ENCODE measurements at places on chromosomes 3 and 15. TPM values are rescaled to one million over a fixed set of nuclear protein-coding genes. Genes with fewer than 3 reads are reported as not detected.

- no peak overlapping the region for H3K4me3 ChIP-seq
- no peak for DNase-seq
- H3K27ac ChIP-seq: no peak overlapping the region
- H3K36me3 ChIP-seq: no peaks in the 10 kb centered on the region
- H3K4me1 ChIP-seq: no peaks in the 10 kb centered on the region
- no peaks in the 10 kb centered on the region for H3K27me3 ChIP-seq
Measured at GRCh38 chr3:73604451-73604850, 20.3 kb downstream of the PDZRN3 start.

- DNase-seq: no peak
- H3K27ac ChIP-seq: no peak overlapping the region
- H3K4me3 ChIP-seq: no peak overlapping the region
Measured at GRCh38 chr3:119611664-119612063, 14.0 kb downstream of the PLA1A start.

GRCh38 chr3:110711851-110712516, 359.6 kb upstream of the NECTIN3 start:
- H3K4me1 ChIP-seq: no peaks in the 10 kb centered on the region
- no peak for DNase-seq
- no peak overlapping the region for H3K4me3 ChIP-seq
- H3K27ac ChIP-seq: no peak overlapping the region
- H3K36me3 ChIP-seq: no peaks in the 10 kb centered on the region

PRTG gene
- total RNA-seq: not detected

TFDP2 gene
- total RNA-seq: 26.3 TPM

THBS1 gene
- 1.2 TPM for total RNA-seq
